Activated CD4-positive, CD25-positive, alpha-beta regulatory T cell treated with anti-CD3 and anti-CD28 coated beads, Interleukin-2, amount 50 U/mL, for 24 hours (primary cell): ENCODE measurements at places on chromosomes 5 and 9.

DNA sequence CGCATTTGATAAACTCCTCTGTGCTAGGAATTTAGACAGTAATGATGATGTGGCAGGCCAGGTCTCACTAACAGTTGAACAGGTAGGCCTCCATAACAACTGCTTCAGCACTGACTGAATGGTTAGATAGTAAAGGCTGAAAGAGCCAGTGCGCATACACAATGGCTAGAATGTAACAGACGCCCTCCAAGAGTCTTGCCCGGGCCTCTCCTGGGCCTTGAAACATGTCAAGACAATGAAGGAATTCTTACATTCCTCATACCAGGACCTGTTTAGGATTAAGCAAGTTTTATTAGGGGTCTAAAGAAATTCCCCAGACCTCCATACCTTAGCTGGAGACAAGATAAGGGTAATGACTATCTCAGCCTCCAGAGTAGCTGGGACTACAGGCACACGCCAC is 6.7 kb upstream of the BICD2 start:
- ATAC-seq: no peak

DNA sequence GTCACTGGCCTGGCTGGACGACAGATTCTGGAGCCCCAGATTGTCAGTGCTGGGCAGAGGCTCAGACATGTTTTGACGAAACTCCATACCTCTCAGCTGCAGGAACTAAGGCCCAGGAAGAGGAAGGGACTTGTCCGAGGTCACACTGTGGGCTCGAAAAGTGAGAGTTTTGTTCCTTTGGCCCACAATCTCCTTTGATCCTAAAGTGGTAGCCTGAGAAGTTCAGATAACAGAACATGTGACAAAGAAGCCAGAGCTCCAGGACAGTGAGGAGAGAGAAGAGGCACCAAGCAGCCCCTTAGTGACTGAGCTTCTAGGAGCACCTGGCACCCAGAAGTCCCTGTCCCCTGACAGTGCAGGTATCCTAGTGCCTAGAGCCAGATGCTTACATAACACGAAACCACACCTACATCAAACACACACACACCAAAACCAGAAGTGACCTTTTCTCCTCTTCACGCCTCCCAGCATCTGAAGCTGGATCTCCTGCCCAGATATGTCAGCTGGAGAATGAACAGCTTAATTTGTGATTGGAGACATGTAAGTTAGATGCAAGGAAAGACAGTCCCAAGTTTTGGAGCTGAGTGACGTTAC is 88.9 kb downstream of the ADRB2 start:
- no peak for ATAC-seq

DNA sequence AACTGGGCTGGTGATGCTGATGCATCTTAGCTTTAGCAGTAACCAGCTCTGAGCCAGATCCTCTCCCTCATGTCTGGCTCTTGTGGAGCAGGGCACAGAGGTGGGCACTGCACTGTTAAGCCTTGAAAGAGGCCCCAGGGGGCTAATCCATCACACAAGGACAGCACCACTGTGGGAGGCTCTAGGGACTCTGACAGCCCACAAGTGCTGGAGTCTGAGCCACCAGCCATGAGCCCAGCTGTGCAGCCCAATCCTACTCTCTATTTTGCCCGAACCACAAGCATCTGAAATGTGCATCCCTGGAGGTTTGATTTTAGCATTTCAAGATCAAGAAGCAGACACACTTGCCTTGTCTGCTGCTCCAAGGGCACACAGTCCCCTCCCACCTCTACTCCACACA is 407.1 kb upstream of the TRPC7 start:
- no peak for ATAC-seq

GRCh38 chr5:132773114-132773513 is 3.9 kb downstream of the SEPTIN8 start:
- no peak for ATAC-seq

DNA sequence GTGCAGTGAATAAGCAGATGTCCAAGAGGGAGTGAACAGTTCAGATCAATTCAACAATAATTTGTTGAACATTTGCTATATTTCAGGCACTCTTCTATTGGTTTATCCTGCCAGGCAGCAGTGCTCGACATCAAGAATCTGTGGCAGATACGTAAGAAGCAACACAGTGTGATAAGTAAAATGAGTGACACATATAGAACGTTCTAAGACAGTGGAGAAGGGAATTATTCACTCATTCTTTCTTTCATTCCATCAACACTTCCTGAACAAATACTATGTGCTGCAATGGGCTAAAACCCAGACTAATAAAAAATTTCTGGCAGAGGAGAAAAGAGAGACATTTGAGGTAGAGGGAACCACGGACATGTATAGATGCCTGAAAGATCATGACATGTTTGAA is 89.9 kb upstream of the GLIS3 start:
- no peak for ATAC-seq

GRCh38 chr5:132411304-132412013 is 41.9 kb downstream of the SLC22A5 start:
- ATAC-seq: peak; percentile 30

- no peak for ATAC-seq
Measured at GRCh38 chr5:166251786-166252185, 2039.7 kb upstream of the WWC1 start.

- no peak for ATAC-seq
Measured at GRCh38 chr9:127449332-127449966, 1.8 kb downstream of the RPL12 start.

DNA sequence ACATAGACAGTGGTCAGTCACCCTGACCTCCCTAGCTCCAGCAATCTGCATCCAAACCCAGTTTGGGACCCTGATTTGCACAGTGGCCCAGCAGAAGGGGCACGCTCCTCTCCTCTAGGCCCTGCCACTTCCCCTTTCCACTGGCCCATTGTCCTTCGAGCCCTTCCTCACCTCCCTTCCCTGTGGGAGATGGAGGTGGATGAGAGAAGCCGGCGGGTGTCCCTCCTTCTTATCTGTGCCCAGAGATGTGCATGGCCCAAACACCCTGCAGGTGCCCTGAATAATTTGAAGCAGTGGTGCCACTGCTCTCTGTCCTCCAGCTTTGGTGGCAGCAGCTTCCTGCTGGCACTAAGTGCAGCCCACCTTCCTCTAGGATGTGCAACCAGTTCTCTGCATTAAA is 140.0 kb downstream of the BARX1 start:
- no peak for ATAC-seq

GRCh38 chr5:143606043-143606752 is 202.7 kb upstream of the NR3C1 start:
- ATAC-seq: peak; percentile 89

GRCh38 chr9:1962122-1962521 is 53.0 kb upstream of the SMARCA2 start:
- no peak for ATAC-seq

DNA sequence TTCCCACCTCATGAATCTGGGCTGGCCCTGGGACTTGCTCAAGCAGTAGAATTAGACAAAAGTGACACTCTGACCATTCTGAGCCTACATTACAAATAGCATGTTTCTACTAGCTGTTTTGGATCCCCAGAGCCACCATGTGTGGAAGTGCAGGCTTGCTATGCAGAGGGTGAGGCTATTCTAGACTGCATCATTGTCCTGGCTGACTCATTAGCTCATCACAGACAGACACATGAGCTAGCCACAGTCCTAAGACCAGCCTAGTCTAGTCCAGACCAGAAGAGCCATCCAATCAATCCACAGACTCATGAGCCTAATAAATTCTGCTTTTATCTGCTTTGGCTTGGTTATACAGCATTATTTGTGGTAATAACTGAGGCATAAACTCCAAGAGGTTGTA is 351.9 kb downstream of the PRELID2 start:
- no peak for ATAC-seq

GRCh38 chr9:7186175-7186574 is 428.4 kb downstream of the KDM4C start:
- no peak for ATAC-seq

- no peak for ATAC-seq
Measured at GRCh38 chr5:101995585-101995984, 300.5 kb downstream of the SLCO4C1 start.

DNA sequence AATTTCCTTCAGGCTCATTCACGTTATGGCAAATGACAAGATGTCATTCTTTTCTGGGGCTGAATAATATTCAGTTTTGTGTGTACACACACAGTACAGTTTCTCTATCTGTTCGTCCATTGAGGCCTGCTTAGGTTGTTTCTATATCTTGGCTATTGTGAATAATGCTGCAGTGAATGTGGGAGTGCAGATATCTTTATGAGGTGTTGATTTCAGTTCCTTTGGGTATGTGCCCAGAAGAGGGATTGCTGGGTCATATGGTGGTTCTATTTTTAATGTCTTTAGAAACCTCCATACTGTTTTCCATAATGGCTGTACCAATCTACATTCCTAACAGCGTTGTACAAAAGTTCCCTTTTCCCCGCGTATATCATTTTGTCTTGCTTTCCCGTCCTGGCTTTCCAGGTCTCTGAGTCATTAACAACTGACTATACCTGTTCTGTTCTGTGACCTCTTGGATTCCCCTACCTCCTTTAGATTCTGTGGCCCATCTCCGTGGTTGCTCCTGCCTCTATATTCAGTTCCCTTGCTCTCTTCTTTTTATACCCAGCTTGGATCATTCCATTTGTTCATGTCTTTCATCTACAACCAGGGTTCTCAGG is 6.8 kb downstream of the SNX30 start:
- ATAC-seq: no peak

DNA sequence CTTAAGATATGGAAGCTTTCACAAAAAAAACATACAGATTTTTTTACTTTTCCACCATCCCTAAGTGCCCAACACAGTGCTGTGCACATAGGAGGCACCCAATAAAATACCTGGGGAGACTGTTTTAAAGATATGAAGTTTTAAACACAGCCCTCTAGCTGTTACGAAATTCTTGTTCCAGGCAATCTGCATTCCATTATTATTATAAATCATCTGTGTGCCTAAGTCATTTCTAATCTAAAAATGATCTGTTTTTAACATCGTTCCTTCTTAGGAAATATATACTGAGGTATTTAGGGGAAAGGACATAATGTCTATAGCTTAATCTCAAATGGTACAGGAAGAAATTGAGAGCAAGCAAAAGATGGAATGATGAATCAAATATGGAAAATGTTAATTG is 32.7 kb upstream of the ISCA1 start:
- no peak for ATAC-seq

DNA sequence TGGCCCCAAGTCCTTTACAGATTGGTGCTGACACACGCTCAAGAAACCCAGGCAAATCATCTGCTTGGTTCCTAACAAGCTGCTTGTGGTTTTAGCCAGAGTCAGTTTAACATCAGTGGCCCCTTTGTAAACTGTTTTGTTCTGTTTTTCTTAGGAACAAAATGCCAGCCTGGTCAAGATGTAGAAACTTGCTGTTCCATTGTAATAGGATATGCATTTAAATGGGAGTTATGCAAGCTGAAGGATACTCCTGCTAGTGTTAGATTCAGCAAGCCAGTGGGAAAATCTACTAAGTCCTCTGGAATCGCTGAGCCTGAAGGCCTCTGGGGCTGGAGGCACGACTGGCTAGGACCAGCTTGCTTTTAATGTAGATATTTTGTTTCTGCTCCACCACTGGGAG is 391.1 kb downstream of the TLE4 start:
- ATAC-seq: no peak

DNA sequence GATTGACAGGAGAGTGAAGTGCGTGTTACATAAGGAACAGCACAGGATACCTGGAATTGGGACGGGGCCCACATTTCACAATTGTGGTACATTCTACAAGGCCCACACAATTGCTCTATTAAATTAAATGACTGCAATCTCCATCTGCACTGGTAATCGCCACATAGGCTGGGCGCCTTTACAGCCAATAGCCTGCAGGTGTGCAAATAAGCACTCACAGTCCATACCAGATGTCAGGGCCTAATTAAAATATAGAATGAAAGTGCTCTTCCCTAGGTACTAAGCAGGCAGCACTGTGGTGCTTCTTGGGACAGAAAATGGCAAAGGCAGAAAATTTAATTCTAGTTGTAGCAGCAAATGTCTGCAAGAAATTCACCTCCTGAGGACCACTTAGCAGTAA is 82.7 kb downstream of the ATP10B start:
- no peak for ATAC-seq

- no peak for ATAC-seq
Measured at GRCh38 chr5:158170534-158170933, 311.6 kb upstream of the CLINT1 start.

DNA sequence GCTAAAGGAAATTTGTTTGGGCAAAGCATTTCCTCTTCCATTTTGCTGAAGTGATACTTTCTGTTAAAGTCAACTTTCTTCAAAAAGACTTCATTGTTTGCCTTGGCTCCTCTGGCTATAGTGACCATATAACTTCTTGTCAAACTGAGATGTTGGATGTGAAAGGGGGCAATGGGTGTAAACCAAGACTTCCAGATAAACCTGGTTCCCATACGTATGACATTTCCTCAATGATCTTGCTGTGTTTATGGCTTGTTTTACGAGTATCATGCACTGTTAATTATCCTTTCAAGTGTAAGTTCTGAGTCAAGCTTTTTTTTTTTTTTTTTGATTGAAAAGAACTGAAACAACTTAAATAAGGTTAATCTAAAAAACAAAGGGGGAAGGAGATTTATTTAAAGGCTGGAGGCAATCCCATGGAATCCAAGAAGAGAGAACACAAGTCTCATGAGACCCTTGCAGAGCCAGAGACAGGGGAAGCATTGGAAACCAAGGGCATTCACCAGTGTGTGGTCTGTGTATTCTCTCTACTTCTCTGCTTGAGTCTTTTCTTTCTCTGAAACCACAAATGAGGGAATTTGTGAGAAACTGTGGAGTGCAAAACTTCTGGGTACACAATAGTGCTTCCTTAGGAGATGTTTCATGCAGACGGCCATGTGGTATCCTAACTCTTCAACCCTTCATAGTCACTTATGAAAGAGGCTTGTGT is 335.3 kb downstream of the RAB3C start:
- no peak for ATAC-seq

DNA sequence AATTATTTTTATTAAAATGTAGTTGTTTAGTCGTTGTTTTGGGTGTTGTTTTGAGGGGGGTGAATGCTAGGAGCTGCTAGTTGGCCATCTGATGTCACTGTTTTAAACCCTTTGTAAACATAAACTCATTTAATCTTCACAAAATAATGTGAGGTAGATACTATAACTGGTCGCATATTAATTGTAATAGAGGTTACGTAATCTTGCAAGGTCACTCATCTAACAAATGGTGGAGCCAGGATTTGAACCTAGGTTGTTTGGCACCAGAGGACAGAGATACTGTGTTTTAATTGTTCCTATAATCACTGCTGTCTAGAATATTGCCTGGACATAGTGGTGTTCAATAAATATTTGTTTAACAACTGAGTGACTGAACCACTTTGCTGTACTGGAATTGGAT is 54.4 kb downstream of the LRRTM2 start:
- no peak for ATAC-seq
